Activated CD4-positive, alpha-beta T cell treated with anti-CD3 and anti-CD28 coated beads for 48 hours (primary cell): ENCODE measurements at places on chromosomes 12 and 14.

DNA sequence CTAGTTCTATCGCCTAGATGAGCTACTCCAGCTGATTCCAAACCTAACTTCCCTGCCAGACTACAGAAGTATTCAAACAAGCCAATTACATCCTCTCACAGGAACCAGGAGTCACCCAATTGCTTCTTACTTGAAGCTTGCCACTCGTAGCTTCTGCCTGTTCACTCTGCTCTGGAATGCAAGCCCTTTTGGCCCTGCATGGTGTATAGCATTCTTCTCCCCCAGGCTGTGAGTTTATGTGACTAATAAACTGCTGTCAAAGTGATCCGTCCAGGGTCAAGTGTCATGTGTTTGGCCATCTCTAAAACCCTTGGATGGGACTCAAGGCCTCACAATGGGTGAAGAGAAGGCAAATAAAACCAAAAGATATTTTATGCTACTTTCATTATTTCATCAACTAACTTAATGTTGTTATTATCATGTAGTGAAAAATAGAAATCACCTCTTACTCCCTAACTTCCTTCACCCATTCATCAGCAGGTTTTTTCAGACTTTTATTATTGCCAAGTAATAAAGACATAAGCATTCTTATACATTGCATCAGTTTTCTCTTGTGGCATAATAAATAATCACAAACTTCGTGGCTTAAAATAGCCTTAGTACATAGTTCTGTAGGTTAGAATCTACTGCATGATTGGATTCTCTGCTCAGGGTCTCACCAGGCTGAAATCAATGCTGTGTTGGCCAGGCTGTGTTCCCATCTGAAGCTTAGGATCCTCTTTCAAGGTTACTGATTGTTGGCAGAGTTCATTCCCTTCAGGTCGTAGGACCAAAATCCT is 1981.7 kb upstream of the FLRT2 start:
- no peak for DNase-seq

DNA sequence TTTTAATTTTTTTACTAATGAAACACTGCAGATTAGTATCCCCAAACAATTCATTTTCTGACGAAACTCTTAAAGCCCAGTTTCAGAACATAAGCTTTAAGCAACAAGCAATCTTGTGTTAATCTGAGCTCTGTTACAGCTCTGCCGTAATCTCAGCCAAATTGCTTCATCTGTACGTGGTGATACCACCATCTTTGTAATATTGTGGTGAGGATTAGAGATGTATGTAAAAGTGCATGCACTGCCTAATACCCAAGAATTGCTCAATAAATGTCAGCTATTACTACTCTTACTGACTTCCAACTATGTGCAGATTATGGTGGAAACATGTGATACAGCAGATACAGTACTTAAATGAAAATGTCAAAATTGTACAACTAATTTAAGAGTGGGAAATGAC is 1.8 kb downstream of the AKAP5 start:
- DNase-seq = no peak

GRCh38 chr12:13062669-13063068 is 18.5 kb downstream of the FAM234B start:
- no peak for DNase-seq

- DNase-seq = no peak
Observed at GRCh38 chr12:56014205-56014604, 6.6 kb upstream of the IKZF4 start.

DNA sequence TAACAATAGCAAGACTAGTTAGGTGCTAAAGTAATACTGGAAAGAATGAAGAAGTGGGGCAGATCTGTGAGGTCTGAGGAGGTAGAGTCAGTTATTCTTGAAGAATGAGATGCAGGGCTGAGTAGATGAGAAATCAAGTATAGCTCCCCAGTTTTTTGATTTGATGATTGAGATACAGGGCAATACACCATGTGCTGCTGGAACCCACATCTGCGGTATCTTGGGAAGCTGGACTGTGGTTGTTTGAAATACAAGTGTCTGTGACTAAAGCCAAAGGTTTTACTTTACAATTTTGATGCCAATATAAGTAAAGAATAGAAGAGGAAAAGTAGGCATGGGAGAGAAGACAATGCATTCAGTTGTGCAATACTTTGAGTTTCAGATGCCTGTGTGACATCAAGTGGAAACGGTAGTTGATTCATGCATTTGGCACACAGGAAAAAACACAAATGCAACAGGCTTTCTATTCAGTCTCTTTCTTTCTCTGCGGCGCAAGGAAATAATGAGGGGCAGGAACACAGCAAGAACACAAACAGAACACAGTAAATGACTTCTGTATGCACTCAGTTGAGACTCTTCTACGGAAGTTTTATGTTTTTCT is 190.2 kb upstream of the SLC38A2 start:
- no peak for DNase-seq

GRCh38 chr14:35400648-35401421 is 3.7 kb downstream of the NFKBIA start:
- peak; percentile 77 for DNase-seq

DNA sequence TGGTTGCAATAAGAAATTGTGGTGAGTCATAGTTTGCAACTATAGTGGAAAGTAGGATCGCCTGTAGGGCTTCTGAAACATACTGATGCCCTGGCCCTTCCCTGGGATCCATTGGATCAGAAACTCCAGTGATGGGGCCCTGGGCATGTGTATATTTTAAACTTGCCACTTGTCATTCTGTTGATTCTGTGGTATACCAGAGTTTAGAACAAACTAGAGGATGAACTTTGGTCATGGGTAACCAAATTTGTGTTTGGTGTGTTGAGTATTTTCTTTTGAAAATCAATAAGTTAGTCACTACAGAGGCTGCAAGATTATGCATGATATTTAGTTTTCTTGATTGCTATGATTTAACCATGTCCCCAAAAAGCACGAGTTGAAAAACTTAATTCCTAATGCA is 142.2 kb downstream of the SLC15A5 start:
- no peak for DNase-seq

DNA sequence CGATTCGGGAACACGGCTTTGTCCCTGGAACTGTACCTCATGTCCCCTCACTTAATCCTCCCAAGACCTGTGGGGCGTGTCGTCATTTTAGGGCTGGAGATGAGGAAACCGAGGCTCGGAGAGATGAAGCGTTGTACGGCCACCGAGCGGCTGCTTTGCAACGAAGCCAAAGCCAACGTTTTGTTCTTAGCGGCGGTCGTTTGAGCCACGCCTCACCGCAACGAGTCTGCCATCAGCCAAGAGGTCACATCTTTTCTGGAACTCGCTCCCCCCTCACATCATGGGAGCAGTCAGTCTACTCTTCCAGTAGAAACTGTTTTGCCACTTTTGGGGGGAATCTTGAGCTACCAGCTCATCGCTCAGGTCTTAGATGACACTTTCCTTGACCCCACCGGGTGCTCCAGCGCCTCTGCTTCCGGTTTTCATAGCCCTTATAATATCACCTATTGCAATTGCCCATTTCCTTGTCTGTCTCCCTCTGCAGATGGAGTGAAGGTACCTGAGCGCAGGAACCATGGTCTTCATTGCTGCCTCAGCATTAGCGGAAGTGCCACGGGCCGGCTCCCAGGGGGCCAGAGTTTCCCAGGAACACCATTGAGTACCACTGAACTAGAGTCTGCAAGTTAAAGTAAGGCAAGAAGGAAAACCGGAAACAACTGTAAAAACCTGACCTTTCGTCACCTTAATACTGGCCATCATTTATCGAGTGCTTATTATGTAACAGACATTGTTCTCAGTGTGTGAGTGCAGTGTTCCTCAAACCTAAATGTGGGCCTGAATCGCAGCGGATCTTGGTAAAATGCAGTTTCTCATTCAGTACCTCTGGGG is 19.6 kb downstream of the NINJ2 start:
- no peak for DNase-seq

DNA sequence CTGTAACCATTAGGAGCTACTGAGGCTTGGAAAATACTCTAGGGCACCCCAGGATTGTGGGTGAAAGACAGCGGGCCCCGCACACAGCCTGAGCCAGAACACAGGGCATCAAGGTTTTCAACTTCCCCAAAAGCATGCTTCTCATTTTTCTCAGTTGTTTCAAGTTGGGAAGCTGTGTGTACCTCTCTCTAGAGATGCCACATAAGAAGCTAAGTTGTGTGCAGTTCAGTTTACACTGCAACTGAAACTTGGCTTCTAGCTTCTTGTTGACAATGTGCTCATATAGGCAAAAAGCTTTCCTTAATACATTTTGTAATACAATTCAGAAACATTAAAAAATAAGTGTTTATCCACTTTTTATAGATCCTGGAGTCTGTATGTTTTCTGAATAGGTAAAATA is 88.1 kb upstream of the PTPRR start:
- no peak for DNase-seq

DNA sequence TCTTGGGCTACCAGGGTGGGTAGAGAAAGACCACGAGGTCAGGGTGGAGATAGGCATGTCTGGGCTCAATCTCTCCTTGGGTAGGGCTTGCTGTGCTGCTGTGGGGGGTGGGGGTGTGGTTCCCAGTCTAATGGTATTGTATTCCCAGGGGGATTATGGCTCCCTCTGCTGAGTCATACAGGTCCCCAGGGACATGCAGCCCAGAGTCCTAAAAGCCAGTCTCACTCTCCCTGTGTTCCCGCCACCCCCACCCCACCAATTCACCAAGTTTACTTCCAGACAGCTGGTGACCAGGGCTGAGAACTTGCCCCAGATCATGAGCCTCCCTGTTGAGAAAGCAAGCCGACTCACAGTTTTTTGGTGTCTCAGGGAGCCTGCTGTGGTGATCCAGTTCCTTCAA is 367.6 kb downstream of the C12orf75 start:
- DNase-seq = no peak

GRCh38 chr14:74491956-74492775 is 939 bp downstream of the NPC2 start:
- no peak for DNase-seq

GRCh38 chr14:104878582-104878981 is 13.5 kb downstream of the CEP170B start:
- DNase-seq = no peak

- DNase-seq = no peak
Observed at GRCh38 chr14:92704036-92704804, 44.2 kb downstream of the LGMN start.

DNA sequence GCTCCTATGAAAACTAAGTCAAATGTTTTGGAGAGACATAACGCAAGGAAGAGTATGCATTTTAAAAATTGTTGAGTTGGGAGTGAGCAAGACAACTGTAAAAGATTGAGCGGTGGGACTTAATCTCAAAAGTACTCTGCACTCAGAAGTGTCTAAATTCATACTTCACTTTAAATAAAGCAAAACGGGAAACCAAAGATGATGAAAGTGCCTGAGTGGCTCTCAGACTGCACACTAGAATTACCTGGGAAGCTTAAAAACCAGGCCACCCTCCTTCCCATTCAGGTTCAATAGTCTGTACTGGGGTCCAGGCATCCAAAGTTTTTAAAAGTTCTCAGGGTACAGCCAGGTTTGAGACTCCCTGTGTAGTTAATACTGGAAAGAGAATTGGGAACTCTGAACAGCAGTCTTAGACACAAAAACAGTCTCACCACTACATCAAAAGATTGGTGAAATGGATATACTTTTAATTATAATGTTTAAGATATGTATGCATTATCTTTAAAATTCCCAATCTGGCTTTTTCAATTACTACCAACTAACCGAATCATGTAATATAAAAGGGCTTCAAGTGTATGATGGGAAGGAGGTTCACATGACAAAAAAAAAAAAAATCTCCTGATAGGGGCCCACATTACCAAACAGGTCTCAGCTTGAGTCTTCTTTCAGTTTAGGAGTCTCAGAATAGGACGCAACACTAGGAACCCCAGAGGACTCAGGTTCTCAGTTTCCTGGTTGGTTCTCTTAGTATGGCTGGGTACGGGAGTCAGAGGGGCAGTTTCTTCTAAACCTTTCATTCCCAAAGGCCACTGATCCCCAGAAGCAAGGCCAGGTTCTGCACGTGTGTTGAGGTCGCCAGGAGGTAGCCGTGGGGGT is 1.0 kb downstream of the HOMEZ start:
- DNase-seq = peak; percentile 15
